T-helper 2 cell treated with Interferon-gamma antibody and Interleukin-4, amounts not matched to agents 5 μg/mL and 100 μg/mL, for 36 hours (primary cell): ENCODE measurements at places on chromosomes 5 and 9.

DNA sequence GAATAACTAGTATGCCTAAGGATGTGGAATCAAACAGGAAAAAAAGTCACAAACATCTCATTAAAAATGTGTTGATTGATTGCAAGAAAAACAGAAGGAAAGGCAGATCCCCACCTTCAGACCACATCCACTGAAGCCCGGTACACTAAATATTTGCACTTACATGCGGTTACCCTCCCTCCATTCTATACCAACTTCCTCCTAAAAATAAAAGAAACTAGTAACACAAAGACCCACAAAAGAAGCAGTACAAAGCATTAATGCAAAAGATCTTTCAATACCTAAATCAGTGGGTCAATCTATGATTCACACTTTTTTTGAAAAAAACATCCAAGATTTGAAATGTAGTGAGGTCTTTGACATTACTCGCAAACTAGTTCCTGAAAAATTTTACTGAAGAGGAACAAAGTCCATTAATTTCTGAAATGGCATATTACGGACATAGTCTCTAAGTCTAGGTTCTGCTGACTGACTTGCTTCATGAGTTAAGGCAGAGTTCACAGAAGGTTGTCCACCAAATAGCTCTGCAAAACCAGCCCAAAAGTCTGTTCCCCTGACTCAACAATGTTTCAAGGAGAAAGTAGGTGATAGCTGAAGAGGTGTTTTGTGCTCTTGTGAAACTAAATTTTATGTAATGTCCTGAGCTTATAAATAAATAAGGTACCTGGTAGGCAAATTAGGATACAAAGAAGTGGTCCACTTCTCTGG is 100.7 kb downstream of the PAM start:
- H3K36me3 ChIP-seq, result no peaks in the 10 kb centered on the region
- H3K27me3 ChIP-seq, result no peaks in the 10 kb centered on the region
- no peak overlapping the region for H3K27ac ChIP-seq

GRCh38 chr5:172864747-172865146 is 30.7 kb downstream of the ERGIC1 start:
- peaks cover 17% of the 10 kb centered on the region for H3K4me1 ChIP-seq
- no peaks in the 10 kb centered on the region for H3K27me3 ChIP-seq
- H3K4me3 ChIP-seq, result no peak overlapping the region
- no peak overlapping the region for H3K27ac ChIP-seq

GRCh38 chr5:54653956-54654614 is 136.5 kb downstream of the SNX18 start:
- no peaks in the 10 kb centered on the region for H3K27me3 ChIP-seq
- H3K4me3 ChIP-seq, result no peak overlapping the region
- H3K27ac ChIP-seq, result no peak overlapping the region

DNA sequence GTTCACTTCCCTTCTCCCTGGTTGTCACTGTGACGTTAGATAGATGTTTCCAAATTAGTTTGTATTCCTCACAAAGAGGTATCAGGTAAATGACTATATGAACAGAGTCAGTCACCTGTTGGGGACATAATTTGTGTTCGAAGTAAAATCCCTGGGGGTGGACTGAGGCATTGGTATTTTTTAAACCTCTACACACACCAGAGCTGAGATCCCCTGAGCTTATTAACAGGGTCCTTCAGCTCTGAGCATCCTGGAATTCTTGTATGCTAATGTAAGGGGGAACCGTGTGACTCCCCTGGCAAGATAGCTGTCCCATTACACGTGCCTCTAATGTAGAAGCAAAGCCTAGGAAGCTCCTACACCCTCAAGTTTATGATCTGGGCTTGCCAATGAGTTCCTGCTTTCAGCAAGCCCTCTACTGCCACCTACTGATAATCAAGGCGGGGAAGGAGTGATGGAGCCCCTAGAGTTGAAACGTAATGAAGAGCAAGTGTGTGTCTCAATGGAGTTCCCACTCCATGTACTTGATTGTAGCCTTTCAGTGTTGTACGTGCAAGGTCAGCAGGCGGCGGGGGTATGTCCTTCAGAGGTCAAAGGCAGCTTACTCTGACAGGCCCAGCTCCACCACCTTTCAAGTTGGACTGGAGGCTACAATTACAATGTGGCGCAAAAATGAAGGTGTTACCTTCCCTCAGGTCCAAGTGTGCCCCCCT is 14.4 kb downstream of the PRKACG start:
- DNase-seq, result peak; percentile 55
- H3K4me1 ChIP-seq, result peaks cover 34% of the 10 kb centered on the region
- H3K36me3 ChIP-seq, result no peaks in the 10 kb centered on the region
- no peak overlapping the region for H3K27ac ChIP-seq
- H3K4me3 ChIP-seq, result no peak overlapping the region
